Choroid plexus epithelial cell (primary cell): ENCODE measurements at places on chromosomes 4 and X.

DNA sequence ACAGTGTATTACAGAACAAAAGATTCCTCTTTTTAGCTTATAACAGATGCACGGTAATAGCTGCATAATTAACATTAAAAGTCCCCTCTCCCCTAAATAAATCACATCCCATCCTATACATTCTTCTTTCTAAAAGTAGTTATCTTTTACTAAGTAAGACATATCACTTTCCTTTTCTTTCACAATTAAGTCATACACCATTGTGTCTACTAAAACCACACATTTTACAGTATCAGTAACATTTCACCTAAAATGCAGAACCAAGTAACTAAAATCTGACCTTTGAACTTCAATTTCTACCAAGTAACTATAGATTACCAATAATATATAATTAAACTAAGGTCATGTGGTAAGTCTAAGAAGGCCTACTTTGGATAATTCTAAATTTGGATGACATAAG, 14.2 kb downstream of the DHX15 start:
- DNase-seq = no peak

DNA sequence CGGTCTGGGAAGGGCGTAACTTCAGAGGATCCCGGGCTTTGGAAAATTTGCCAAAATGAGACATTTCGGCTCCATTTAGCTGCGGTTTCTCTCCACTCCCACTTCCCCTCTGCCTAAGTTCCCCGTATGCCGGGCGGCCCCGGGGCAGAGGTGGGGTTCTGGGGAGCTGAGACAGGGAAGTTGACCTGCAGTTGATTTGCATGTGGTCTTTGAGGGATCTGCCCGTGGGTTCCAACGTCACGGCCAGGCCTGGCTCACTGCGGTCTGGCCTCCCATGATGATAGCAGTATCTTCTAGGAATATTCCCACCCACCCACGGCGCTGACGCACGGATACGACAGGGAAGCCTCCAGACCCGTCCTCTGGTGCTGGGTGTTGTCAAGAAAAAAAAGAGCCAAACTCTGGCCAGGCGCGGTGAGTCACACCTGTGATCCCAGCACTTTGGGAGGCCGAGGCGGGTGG, 27.3 kb upstream of the CRLF2 start:
- DNase-seq = no peak

- DNase-seq = no peak
Observed at GRCh38 chrX:50881028-50881427, 29.5 kb upstream of the BMP15 start.

DNA sequence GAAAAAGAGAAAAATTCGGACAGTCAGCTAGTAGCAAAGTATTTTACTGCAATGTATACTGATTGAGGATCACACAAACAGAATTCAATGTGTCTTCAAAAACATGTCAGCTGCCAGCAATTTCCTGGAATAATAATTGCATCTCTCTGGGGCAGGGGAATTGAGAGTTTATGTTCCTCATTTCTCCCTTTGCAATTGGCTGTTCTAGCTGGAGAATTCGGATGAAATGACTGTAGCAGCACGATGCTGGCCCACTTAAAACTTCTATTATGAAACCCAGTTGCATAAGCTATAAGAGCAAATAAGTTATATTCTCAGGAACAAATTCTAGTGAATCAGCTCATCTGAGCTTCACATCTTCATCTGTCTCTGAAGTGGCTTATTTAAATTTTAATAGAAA, 99.9 kb upstream of the CPEB2 start:
- DNase-seq = no peak
